ENCODE measurements at places on chromosomes 16 and 17.

- DNase-seq, result no peak
These were observed 41.4 kb downstream of the GRB2 start for GRCh38 chr17:75364078-75364477.

DNA sequence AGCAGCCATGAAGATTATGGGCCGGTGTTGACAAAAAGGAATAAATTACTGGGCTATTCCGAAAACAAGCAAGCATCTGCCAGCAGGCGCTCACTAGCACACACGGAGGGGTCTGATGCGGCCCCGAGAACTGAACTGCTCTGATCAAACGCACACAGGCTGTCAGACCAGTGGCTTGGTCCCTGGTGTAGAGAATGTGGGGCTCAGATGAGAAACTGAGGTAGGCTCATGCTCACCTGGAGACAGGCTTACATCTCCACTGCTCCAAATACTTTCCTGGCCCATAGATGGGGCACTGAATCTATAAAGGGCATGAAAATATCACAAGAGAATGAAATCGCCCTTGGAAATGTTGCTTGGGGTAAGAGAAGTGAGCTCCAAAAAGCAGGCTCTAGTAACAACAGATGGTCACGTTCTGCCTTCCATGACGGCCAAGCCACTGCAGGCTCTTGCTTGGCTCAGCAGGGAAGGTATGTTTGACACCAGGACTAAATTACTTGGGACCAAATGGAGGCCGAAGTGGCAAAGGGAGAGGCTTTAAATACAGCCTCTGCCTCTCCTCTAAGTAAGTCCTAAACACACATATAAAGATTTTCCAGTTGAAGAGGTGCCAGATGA is 5.4 kb downstream of the ABR start:
- DNase-seq, result no peak

GRCh38 chr17:82241183-82241925 is 12.5 kb downstream of the SLC16A3 start:
- no peak for DNase-seq

DNA sequence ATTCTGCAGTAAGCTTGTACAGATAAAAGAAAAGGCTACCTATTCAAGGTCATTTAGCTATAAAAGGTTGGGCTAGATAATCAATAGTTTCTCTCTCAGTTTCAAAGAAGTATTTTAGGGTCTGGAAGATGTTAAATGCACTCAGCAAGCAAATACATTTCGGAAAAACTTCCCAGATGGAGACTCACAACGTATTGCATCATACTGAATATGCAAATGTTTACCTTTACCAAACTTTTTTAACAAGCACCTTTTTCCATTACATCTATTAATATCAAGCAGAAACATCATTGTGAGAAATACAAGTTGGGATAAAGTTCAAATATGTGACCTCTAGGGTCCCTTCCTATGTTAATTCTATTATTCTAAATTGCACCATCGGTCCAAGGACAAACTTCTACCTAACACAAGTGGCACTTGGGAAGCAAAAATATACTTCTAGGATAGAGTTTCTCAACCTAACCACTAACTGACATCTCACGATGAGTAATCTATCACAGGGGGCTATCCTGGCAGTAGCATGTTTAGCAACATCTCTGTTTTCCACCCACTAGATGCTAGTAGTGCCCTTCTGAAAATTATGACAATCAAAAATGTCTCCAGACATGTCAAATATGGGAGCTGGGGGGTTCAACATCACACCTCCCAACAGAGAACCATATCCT is 14.5 kb downstream of the KANSL1 start:
- DNase-seq, result no peak

Measured in GM12864 (cell line).